ENCODE measurements at places on chromosomes 1 and 21. TPM values are rescaled to one million over a fixed set of nuclear protein-coding genes. Genes with fewer than 3 reads are reported as not detected.

- DNase-seq, result no peak
These were observed 142.2 kb downstream of the PAPPA2 start for GRCh38 chr1:176605176-176605575.

GRCh38 chr1:32761253-32761877, 55.8 kb downstream of the YARS1 start:
- DNase-seq, result peak; percentile 75

GRCh38 chr1:1199961-1200875, 6.2 kb downstream of the TNFRSF18 start:
- no peak for DNase-seq

- DNase-seq, result no peak
These were observed 7.8 kb upstream of the LRRC52 start for GRCh38 chr1:165536016-165536415.

DNA sequence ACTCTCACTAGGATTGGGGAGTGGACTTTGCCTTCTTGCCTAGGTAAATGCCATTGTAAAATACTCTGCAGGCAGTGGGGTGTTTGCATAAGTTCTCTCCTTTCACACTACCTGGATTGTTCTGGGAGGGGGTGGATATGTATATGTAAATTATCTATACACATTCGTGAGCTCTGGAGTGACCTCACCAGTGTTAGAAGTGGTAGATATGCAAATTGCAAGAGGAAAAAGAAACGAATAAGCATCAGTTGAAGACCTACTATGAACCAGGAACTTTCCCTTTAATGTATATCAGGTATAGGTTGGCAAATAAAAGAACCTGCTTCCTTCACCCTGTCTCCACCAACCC, 1.5 kb upstream of the ARHGEF11 start:
- DNase-seq, result no peak

DNA sequence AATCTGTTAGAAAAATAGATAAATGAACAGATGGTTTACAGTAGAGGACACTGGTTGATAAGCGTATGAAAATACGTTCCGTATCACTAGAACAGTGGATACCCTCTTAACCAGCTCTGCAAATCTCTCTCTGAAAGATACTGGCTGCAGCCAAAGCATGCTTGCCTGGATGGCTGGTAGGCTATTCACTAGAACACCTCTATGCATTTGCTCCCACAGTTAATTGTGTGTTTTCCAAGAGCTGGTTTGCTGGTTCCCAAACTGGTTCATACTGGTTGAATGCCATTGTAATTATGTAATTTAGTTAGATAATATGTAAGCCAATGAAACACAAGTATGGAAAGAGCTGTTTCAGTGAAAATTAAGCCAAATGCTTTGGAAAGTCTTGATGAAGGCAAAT, 126.6 kb downstream of the C1orf21 start:
- DNase-seq, result no peak

DNA sequence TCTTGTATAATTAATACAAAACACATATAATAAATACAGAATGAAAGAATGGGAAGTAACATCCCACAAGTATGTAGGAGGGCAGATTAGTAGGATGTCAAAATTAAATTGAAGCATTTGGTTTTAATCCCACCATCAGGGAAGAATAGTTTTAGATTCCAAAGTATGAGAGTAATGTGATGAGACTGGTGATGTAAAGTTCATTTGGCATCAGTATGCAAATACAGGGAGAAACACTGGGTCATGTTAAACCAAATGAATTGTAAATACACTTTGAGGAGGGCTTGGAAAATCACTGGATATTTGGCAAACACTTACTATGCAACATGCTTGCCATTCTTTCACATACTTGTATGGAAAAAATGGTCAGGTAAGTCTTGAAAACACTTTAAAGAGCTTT, 358.8 kb downstream of the DPYD start:
- no peak for DNase-seq

GRCh38 chr1:226425431-226426031, 17.6 kb upstream of the PARP1 start:
- DNase-seq, result no peak

GRCh38 chr1:229156872-229157271, 114.0 kb upstream of the RAB4A start:
- no peak for DNase-seq

DNA sequence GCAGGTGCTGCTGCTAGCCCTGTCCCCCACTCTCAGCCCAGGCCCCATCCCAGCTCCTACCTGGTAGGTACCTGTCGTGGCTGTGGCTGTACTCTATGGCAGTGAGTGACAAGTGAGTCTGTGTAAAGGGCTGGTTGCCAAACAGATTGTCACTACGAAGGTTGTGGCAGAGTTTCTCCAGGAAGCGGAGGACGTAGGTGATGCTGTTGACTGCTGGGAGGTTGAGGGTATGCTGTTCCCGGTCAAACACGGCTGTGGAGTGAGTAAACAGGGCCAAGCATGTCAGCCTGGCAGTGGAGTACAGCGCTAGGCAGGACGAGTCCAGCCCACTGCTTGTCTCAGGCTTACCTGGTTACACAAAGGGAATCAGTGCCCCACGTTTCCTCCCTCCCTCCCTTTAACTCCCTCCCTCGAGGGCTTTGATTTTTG, 24.8 kb upstream of the SLFNL1 start:
- no peak for DNase-seq

GRCh38 chr1:147738739-147739476, 21.5 kb downstream of the GJA5 start:
- DNase-seq, result no peak

DNA sequence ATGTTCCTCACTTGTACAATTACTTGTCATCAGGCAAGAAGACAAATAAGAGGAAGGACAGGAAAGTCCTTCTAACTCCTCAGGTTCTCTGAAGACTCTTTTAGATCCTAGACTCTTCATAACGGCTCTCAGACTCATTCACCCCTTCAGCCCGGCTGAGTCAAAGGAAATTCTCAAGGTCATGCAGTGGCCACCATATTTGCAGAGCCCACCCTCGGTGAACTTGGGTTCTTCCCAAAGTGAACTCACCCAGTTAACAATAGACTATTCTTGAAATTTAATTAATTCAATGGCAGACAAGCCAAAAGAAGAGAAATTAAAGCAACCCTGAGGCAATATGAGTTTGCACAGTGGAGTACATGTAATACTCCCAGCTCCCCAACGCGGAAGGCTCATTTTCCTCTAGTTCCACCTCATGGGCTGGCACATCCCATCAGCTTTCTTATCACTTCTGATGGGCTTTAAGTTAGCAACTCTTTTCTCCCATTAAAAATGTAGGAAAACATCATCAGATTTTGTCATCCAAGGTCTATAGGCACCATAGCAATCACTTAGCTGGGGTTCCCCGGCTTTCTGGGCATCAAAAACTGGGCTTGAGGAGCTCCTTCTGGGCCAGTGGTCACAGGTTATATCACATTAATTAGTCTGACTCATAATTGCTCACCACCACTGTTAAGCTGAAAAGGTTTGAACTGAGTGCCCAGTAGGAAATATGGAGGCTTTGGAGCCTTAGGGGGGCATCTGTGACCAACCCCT, 27.8 kb upstream of the TIAM1 start:
- DNase-seq, result no peak

GRCh38 chr1:29425631-29426030, 189.3 kb downstream of the PTPRU start:
- no peak for DNase-seq

DNA sequence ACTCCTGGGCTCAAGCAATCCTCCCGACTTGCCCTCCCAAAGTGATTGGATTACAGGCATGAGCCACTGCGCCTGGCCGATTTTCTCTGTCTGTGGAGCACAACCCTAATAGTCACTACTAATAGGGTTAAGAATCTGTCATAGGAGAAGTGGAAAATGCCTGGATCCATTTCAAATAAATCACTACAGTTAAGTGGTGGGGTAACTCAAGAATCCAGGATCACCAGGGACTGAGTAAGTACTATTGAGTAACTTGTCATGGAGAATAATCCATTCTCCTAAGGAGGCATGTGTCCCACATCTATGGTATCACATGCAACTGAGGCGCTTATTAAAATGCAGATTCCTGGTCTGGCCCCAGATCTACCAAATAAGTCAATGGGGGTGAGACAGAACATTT, 53.2 kb downstream of the OPTC start:
- no peak for DNase-seq

DNA sequence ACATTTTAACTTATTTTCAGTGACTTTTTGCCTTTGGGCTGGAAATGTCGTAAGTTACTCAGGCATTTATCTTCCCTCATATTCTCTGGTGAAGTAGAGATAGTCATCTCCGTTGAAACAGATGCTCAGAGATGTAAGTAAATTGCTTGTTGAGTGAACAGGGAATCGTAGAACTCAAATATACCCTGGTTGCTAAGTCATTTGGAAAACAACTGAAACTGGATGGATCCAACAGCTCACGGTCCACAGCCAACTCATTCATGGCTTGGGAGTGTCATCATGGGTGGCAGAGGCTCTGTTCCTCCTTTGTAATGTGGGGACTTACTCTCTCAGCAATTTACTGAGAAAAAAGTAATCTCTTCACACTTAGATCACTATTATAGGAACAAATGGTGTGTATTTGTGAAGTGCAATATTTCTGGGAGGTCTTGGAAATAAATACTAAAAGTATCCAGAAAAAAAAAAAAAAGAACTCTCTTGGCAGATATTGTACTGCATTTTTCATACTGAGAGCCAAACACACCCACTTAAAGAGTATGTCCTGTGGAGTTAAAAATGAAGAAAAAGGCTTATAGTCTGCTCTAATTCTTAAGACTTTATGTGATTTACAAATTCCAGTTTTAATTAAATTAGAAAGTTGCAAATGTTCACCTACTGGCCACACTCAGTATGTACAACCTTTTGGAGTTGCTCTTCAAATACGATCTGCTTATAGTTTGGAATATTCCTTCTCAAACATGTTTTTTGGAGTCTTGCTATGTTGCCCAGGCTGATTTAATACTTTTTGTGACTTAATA, 107.4 kb downstream of the LEPR start:
- peak; percentile 51 for DNase-seq

GRCh38 chr1:89041119-89041641, 18.5 kb upstream of the GBP3 start:
- no peak for DNase-seq

- DNase-seq, result peak; percentile 33
These were observed 31.9 kb downstream of the OTUD7B start for GRCh38 chr1:149978547-149979023.

DNA sequence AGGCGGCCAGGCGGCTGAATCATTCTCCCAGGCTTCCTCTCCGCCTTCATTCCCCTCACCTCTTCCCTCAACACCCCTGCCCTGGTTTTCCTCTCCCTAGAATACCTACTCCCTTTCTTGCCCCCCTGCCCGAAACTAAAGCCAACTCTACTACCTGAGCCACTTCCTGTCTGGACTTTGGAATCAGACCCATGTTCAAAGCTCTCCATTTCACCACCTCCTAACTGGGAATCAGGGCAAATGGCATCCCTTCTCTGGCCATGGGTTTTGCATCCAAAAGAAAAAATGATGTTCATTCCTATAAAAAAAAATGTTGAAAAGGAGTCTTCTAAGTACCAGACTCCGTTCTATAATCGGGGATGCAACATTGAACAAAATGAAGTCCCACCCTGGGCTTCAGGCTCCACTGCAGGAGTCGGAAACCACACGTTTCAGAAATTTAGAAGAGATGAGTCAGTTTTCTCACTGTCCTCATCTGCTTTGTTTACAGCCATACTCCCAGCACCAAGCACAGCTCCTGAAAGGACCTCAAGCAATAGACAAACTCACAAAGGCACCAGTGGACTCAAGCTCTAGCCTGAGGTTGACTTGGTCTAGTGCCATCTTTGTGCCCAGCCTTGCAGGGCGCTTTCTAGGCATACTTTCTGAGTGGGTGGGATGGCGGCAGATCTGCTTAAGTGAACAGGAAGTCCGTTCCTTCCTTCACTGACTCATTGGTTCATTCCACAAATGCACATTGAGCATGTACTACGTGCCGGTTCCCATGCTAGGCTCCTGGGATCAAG, 176.2 kb downstream of the IGSF21 start:
- DNase-seq, result no peak

GRCh38 chr21:21163904-21164303, 165.7 kb downstream of the NCAM2 start:
- DNase-seq, result peak; percentile 52

GRCh38 chr1:29478151-29478791, 241.9 kb downstream of the PTPRU start:
- no peak for DNase-seq

- DNase-seq, result no peak
These were observed at the start of gene WDR64 for GRCh38 chr1:241652012-241652411. WDR64 (plus strand) TSS chr1:241652281; CDS start chr1:241652485, 204 bp downstream.

GNG12 gene
- 152 TPM for total RNA-seq

SLC25A44 gene
- 26.3 TPM for total RNA-seq

AHDC1 gene
- 33.0 TPM for total RNA-seq

DIRAS3 gene
- total RNA-seq, result 1.2 TPM

ERICH3 gene
- total RNA-seq, result not detected

LIN9 gene
- 7.6 TPM for total RNA-seq

CELA2A gene
- total RNA-seq, result not detected

NEGR1 gene
- total RNA-seq, result 21.8 TPM

RGS5 gene
- 770 TPM for total RNA-seq

POU3F1 gene
- total RNA-seq, result not detected

RNU11 gene
- not detected for total RNA-seq

DCST1 gene
- total RNA-seq, result not detected

GSTM5 gene
- total RNA-seq, result 1.6 TPM

Data from endothelial cell of umbilical vein (primary cell).